ENCODE measurements at places on chromosomes 16 and 17.

DNA sequence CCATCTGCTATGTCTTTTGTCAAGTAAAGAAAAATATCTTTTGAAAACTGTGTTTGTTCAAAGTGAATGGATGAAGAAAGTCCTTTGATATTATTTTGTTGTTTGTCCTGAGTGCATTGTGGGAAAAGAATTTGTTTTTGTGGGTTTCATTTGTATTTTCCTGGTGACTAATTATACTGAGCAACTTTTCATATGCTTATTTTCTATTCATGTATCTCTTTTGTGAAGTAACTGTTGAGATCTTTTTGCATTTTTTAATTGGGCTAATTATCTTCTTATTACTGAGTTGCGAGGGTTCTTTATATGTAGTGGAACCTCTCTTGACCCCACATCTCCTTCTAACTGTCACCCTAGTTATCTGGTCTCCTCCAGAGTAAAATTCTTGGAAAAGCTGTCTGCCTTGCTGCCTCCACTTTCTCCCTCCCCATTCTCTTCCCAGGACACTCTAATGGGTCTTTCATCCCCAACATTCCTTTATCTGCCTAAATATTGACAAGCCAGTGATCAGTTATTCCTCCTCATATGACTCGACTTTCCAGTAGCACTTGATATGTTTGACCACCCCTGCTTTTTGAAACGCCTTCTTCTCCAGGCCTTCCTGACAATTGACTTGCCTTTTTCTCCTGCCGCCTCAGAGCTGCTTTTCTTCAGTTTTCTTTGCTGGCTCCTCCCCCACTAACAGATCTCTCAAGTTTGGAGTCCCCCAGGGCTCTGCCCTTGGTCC is 117.6 kb upstream of the HAS3 start:
- DNase-seq = no peak

DNA sequence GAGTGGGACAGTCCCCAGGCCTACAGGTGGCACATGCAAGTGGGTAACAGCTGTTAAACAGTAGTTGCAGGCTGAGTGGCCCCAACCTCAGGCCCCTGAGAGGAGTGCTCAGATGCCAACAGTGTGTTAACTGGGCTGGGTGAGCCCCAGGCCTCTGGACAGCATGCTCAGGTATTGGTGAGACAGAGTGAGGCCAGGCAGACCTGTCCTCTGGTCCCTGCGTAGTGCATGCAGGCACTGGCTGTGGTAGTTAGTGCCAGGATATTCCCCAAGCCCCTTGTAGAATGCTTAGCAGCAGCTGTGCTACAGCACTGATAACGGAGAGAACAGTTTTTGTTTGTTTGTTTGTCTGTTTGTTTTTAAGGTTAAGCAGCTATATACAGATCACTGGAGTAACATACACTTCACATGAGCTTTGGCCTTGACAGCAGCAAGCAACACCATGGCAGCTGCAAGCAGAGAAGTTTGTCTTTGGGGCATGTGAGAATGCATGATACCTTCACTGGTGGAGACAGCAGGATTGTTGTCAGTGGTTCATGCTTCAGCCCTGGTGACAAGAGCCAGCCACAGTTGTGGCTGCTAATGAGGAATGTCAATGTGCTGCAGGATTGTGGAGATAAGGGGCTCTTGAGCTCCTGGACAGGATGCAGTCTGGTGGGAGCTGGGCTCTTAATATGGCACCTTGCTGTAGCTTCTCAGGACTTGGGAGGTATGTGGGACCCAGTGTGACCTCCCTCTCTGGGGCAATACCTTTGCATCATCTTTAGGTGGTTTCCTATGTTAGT is 614.4 kb downstream of the CDH11 start:
- DNase-seq = no peak

DNA sequence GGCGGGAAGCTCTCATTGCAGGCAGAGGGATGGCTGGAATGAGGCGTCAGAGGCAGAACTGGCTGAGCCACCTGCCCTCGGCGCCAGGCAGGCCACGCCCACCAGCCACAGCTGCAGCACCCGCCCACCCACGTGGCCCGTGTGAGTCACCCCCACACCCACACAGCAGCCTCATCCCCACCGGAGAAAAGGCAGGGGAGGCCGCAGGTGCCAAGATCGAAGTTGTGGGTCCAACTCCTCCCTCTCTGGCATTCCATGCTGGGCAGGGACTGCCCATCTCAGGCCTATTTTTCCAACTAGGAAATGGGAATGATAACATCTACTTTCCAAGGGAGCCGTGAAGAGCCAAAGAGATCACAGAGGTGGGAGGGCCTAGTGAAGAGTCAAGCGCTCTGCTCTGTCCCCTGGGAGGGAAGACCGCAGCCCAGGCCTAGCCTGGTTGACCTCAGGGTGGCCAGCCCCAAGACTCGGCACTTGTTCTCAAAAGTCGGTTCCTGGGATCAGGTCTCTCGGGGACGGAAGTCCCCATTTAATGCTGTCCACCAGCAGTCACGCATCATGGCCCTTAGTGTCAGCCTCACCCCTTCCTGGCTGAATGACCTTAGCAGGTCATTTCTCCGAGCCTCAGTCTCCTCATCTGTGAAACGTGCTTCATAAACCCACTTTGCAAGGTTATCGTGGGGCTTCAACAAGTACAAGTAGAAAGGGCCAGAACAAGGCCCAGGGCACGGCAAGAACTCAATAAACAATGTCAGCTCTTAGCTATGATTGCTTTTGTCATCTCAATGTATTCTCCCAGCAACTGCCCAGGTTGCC is at the start of gene TRPV3:
TSS of gene TRPV3 (minus strand) at position 45 of the 816 bp plus-strand sequence. CDS start 2,962 bp downstream, outside the sequence.
- peak; percentile 70 for DNase-seq

DNA sequence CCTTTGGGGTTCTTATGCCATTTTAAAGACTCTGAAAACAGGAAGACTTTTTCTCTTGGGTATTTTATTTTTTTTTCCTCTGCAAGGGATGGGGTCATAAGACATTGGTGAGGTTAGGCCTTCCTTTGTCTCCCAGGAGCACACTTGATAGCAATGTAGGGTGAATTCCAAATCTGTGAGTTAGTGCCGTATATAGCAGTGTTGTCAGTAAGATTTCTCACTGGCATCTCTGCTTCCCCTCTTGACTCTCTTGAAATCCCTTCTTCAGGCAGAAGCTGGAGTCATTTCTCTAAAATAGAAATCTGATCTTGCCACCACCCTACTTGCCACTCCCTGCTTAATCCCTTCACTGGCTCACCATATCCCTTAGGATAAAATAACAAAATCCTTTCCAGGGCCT is 529.7 kb downstream of the WWOX start:
- DNase-seq = no peak

DNA sequence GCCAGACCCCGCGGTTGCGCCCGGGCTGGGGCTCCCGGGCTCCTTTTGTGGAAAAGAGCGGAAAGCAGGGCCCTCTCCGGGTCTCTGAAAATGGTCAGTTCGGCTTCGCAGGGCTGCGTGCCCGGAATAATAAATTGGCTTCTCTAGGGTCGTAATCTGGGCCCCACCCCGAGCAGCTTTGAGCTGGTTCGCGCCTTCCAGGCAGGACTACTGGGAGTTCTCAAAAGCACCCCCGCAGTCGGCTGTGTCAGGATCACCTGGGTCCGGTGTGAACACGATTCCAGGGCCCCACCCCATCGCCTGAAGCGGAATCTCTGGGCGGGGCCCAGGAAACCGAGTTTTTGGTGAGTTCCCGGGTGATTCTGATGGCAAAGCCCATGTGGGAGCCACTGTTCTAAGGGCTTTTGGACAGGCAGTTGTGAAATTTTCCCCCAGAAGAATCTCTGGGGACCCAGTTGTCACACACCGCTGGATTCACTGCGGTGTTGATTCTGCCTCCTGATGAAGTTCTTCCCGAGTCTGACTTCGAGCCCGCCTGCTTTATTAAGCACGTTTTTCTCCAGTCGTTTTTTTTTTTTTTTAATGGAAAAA is 77.0 kb downstream of the MRC2 start:
- DNase-seq = no peak

DNA sequence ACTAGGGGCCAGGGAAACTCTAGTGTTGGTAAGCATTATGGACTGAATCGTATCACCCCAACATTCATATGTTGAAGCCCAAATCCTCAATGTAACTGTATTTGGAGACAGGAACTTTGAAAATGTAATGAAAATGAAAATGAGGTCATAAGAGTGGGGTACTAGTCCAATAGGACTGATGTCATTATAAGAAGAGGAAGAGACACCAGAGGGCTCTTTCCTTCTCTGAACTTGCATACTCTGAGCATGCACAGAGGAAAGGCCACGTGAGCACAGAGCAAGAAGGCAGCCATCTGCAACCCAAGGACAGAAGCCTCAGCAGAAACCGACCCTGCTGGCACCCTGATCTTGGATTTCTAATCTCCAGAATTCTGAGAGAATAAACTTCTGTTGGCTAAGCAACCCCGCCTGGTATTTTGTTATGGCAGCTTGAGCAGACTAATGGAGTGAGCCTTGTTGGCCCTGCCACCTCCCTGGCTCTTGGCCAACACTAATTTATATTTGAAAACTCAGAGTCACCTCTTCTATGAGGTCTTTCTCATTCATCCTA is 273.4 kb downstream of the NTN1 start:
- DNase-seq = no peak

DNA sequence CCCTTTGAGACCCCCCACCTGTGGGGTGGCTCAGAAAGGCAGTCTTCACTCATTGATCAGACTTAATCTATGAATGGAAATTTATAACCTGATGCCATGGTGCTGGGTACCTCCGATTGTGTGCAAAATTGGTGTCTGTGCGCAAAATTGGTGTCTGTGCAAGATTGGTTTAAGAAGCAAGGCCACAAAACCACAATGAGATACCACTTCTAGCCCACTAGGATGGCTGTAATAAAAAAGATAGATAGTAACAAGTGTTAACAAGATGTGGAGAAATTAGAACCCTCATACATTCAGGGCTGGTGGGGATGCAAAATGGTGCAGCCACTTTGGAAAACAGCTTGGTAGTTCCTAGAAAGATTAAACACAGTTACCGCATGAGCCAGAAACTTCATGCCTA is 13.9 kb upstream of the CSNK2A2 start:
- no peak for DNase-seq

DNA sequence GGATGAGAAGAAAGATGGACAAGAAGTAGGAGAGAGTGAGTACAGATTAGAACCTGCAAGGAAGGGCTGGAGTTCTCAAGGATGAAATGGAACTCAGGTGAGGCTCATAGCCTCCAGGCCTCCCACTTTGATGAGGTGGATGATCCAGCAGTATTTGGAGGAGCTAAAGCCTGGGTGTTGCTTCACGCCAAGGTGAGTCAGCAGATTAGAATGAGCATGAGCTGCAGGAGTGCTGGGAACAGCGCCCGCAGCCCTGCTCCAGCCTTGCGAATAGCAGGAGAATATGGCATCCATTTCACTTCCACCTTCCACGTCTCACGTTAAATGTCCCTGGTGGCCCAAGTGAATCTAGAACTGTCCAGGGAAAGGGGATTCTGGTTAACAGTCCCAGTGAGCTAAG is 94.4 kb upstream of the CPHXL start:
- no peak for DNase-seq

DNA sequence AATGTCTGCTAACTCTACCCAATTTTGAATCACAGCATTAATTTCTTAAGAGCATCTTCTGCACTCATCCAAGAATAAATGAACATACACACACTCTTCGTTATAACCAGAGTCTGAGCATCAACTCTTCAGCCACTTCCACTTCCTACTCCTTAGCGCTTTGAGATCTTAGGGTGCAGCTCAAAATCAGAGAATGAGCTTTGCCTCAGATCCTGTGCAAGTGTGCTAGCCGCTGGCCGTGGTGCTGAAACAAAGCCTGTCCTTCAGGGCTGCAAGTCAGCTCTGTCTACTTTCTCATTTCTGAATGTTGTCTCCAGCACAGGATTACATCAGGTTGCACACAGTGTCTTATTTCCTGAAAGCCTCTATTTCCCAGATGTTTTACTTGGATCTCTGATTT is 165.4 kb downstream of the AIPL1 start:
- peak; percentile 52 for DNase-seq

DNA sequence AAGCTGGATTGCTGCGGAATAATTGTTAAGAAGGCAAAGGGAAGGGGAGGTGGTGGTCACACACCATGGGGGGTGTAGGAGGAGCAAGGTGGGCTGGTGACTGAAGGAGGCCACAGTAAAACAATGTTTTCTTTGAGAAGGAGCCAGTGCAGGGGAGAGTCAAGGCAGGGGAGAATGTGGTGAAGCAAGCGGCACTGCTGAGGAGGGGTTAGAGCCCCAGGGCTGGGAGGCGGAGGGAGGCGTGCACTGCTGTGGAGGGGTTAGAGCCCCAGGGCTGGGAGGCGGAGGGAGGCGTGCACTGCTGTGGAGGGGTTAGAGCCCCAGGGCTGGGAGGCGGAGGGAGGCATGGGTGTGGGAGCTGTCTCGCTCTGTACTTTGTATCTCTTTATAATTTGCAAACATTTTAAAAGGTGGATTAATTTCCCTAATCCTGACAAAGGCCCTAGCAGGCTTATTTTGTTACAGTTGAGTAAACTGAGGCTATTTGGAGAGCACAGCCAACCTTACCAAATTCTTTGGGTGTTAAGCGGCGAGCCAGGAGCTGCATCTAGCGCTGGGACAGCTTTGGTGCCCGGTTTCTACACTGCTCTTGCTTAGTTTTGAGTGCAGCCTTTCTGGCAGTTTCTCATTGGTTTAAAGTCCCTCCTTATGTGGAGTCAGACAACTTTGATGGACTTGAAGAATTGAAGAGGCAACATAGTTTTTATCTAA is 20.9 kb downstream of the RPTOR start:
- DNase-seq = no peak

DNA sequence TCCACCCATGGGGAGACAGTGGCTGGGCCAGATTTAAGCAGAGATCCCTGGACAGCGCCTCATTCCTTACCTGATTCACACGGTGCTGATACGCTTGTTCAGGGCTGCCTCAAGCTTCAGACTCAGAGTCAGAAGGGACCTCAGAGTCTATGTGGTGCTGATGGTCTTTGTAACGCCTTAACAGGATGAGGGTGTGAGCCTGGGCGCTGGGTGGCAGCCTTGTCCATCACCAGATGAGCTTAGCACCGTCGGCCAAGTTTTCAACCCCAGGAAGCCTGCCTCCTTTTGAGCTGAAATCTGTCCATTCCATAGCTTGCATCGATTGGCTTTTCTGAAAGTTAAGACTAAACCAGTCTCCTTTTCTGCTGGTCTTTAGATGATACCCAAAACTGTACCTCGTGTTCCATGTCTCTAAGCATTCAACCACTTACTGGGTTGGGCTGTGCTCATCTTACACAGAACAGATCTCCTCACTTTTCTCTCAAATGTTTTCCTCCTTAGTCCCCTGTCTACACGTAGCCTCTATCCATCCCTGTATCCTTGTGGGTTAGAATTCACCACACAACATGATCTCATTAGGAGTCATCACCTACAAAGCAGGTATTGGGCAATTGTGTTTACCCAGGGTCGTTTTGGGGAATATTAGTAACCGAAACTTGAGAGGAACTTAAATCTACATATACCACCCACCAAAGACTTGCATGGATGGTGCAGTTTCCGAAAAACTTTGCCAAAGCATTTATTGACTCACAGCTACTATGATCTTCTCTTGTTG is 573.4 kb downstream of the CDH13 start:
- peak; percentile 9 for DNase-seq

Data from RPMI8226 (cell line).